ENCODE measurements at places on chromosomes 13 and 19.

DNA sequence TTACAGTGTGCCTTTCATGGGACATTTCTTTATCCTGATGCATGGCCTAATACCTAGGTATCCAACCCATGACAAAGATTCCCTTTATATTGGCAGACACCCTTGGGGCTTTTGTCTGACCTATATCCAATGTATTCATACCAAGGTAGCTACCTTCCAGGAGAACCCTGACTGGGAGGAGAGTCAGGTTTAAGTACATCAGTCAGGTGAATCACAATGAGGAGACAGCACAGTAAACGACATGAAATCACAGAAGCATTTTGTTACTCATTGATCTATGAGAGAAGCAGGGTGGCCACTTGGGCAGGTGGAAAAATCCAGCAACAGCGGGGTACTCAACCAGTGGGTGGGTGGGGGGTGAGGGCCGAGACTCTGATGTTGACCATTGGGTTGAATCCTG lies 527.4 kb upstream of the ATXN8OS start:
- ATAC-seq: no peak

DNA sequence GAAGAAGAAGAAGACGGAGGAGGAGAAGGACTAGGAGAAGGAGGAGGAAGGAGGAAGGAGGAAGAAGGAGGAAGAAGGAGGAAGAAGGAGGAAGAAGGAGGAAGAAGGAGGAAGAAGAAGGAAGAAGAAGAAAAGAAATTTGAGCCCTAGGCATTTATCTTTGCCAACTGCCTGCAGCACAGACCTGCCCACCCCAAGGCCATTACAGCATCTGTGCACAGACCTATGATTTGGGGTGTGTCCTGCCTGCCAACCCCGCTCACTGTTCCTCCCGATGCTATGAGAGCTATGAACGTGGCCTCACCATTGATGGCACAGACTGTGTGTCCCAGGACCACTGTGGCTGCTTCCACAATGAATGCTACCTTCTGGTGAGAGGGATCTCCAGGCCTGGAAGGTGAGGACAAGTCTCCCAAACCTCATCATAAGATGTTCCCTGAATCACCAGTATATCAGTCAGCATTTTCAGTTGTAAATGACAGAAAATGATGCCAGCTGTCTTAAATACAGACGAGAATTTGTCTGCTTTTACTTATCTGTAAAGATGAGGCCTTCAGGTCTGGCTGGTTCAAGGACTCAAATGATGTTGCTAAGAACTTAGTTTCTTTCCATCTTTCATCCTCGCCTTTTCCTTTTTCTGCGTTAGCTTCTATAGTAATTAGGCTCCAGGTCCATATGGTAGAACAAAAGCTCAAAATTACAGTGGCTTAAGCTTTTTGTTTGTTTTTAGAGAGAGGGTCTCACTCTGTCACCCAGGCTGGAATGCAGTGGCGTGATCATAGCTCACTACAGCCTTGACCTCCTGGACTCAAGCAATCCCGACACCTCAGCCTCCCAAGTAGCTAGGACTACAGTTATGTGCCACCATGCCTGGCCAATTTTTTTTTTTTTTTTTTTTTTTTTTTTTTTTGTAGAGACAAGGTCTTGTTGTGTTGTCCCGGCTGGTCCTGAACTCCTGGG lies 3.9 kb upstream of the SDHAF1 start:
- no peak for ATAC-seq

DNA sequence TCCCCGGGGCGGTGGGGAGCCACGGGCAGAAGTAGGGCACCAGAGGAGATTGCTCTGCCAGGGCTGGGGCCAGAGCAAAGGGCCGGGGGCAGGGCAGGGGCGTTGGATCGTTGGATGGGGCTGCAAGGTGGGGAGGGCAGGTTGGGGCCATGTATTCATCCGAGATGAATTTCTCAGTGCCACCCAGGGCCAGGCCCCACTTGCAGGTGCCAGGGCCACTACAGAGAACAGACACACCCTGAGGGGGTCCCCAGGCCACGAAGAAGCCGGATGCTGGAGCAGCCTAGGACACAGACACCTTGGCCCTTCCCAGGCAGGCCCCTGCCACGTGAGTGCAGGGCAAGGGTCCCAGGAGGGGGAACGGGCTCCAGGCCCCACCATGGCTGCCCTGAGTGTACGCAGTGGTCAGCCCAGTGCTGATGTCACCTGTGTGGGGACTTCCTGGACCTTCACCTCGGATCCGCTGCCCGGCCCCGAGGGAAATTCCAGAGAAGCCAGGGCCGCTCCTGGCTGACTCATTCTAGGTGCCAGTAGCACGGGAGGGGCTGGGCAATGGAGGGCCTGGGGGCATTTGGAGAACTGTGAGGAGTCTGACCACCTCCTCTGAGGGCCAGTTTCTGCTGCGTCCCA lies 9.6 kb upstream of the SBNO2 start:
- no peak for ATAC-seq

- no peak for ATAC-seq
Measured at GRCh38 chr13:21613791-21614190, 9.8 kb upstream of the MICU2 start.

GRCh38 chr13:111534751-111535522 lies 214.5 kb downstream of the TEX29 start:
- no peak for ATAC-seq

- ATAC-seq: peak; percentile 11
Measured at GRCh38 chr13:42996584-42996983, 4.5 kb upstream of the EPSTI1 start.

- no peak for ATAC-seq
Measured at GRCh38 chr19:4516939-4517300, 1.4 kb downstream of the PLIN4 start.

DNA sequence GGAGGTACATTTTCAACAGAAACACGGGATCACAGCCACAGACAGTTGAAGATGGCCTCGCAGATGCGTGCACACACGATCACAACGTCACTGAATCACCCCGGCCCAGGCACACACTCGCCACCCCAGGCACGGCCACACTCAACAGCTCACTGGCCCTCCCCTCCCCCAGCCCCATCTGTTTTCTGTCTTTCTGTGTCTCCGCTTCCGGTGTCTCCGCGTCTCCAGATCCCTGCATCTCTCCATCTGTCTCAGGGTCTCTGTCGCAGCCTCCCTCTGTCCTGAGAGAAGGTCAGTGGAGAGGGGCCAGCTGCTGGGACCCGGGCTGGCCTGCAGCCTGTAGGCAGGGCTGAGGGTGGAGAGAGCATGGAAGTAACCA lies 3.8 kb upstream of the ATP1A3 start:
- ATAC-seq: no peak

DNA sequence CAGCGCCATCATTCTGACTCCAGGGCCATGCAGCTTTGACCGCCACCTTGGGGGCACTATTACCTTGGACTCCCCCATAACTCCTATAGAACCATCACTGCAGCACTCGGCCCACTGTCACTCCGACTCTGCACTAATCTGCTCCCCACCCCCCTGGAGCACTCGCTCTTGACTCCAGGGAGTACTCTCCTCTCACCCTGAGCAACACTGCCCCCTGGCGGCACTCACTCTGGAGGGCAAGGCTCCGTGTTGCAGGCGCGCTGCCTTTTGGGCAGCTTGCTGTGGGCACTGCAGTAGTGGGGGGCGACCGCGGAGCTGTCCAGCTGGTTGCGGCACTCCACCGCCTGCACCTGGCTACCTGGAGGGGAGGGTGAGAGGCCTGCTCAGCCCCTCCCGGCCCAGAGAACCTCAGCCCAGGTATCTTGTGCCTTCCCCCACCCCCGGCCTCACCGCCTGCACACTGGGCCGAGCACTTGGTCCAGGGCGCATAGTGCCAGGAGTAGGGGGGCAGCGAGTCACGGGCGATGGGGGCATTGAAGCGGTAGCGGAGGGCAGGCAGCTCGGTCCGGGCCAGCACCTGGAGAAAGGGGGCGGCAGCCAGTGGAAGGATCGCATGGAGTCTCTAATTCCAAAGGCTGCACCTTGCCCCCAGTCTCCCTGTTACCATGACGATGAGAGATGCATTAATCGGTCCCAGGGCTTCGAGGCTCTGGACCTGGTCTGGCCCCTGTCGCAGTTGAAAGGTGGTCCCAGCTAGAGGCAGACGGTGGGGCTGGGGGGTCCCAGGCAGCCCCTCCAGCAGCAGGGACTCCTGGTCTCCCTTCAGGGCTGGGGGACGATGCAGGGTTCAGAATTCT lies 8.9 kb upstream of the MYO1F start:
- peak; percentile 20 for ATAC-seq

DNA sequence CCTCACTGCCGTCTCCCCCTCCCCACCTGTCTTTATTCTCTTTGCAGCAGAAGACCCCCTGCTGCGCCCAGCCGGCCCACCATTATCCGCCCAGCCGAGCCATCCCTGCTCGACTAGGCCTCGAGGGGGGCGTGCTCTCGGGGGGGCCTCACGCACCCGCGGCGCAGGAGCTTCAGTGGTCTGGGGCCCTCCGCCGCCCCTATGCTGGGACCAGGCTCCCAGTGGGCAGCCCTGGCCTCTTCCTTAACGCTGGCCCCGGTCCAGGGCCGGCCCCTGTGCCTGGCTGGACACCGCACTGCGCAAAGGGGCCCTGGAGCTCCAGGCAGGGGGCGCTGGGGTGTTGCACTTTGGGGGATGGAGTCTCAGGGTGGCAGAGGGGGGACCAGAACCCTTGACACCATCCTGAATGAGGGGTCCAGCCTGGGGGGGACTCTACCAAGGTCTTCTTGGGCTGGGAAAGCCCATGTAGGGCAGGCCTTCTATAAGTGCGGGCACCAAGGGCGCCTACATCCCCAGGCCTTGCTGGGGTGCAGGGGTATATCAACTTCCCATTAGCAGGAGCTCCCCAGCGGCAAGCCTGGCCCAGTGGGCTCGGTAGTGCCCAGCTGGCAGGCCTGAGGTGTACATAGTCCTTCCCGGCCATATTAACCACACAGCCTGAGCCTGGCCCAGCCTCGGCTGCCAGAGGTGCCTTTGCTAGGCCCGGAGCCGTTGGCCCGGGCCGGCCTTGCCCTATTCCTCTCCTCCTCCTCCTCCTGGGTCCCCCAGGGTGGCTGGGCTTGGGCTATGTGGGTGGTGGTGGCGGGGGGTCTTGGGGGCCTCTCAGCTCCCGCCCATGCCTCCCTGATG lies 4.9 kb downstream of the TMED1 start:
- no peak for ATAC-seq

GRCh38 chr19:52648336-52649016 lies 10.3 kb upstream of the ZNF83 start:
- no peak for ATAC-seq

DNA sequence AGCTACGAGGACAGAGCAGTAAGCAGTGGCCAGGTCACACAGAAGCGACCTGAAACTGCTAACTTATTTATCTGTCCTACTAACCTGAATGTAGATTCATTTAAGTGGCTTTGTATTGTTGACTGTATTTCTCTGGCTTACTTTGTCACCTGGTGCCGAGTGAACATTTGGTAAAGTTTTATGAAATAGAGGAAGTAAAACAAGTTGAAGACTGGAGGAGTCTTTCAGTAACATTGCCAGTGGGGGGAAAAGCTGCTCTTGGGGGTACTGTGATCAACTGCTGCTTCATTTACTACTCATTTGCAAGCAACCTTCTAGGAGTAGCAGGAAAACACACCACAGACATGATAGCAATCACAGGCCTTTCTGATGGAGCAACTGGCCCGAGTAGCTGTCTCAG lies 615.0 kb downstream of the FGF9 start:
- no peak for ATAC-seq

GRCh38 chr19:7773841-7774240 lies 10.8 kb downstream of the CLEC4M start:
- ATAC-seq: no peak

- no peak for ATAC-seq
Measured at GRCh38 chr19:27779954-27780353, 1433.0 kb downstream of the UQCRFS1 start.

GRCh38 chr19:10863107-10863717 lies 8.1 kb upstream of the CARM1 start:
- no peak for ATAC-seq

GRCh38 chr13:34897220-34897619 lies 44.9 kb upstream of the NBEA start:
- no peak for ATAC-seq

DNA sequence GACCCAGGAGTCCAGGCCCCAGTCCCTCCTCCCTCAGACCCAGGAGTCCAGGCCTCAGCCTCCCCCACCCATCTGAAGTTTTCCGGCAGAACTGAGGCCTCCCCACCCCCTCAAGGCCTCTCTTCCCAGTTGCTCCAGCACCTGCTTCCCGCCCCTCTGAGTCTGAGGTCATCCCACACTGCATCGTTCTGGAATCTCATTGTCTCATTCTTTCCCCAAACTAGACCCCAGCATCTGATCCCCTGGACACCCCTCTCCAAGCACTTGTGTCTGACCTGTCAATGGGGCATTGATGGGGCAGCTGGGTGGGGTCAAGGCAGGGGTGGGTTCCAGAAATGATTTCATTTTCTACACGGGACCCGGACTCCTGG lies 793 bp upstream of the SBK2 start:
- ATAC-seq: no peak

GRCh38 chr19:42634409-42635232 lies 39.9 kb upstream of the CEACAM8 start:
- peak; percentile 53 for ATAC-seq

DNA sequence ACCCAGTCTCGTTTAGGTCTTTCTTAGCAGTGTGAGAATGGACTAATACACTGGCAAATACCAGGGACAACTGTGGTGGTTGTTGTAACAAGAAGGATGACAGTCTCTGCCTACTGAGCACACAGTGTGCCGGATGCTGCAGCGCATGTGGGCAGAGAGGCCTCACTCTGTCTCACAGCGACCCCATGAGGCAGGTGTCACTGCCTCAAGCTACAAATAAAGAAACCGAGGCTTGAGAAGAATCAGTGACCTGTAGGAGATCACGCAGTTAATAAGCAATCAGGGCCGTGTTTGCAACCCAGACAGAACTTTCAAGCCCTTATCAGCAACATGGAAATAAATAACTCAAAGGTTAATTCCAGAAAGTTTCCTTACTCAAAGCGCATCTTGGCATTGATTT lies 40.5 kb upstream of the GAS6 start:
- ATAC-seq: no peak

- ATAC-seq: no peak
Measured at GRCh38 chr19:51711702-51712101, 12.1 kb downstream of the HAS1 start.

GRCh38 chr13:46476174-46476573 lies 76.8 kb upstream of the LRCH1 start:
- ATAC-seq: no peak

DNA sequence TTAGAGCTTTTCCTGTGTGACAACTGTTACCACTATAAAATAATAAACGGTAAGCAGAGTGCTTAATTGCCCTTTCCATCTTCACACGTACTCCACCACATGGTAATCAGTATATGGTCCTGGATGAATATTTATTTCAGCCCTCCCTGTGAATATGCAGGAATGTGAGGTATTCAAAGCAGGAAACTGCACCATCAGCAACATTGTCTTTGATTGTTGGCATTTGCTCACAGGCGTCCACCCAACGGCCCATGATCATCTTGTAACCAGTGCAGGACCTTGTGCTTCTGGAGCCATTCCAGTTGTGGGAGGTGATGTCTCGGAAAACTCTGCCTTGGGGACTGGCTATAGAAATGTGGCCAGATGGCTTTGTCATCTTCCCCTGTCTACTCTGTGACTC lies 132.6 kb downstream of the COG6 start:
- no peak for ATAC-seq

GRCh38 chr13:42660333-42660965 lies 86.5 kb downstream of the TNFSF11 start:
- no peak for ATAC-seq
